ENCODE measurements at places on chromosomes 12 and 14.

- no peak overlapping the region for H3K4me3 ChIP-seq
- H3K36me3 ChIP-seq = no peaks in the 10 kb centered on the region
- H3K27me3 ChIP-seq = no peaks in the 10 kb centered on the region
- no peak overlapping the region for H3K27ac ChIP-seq
Observed at GRCh38 chr12:92107094-92107493, 38.6 kb downstream of the BTG1 start.

DNA sequence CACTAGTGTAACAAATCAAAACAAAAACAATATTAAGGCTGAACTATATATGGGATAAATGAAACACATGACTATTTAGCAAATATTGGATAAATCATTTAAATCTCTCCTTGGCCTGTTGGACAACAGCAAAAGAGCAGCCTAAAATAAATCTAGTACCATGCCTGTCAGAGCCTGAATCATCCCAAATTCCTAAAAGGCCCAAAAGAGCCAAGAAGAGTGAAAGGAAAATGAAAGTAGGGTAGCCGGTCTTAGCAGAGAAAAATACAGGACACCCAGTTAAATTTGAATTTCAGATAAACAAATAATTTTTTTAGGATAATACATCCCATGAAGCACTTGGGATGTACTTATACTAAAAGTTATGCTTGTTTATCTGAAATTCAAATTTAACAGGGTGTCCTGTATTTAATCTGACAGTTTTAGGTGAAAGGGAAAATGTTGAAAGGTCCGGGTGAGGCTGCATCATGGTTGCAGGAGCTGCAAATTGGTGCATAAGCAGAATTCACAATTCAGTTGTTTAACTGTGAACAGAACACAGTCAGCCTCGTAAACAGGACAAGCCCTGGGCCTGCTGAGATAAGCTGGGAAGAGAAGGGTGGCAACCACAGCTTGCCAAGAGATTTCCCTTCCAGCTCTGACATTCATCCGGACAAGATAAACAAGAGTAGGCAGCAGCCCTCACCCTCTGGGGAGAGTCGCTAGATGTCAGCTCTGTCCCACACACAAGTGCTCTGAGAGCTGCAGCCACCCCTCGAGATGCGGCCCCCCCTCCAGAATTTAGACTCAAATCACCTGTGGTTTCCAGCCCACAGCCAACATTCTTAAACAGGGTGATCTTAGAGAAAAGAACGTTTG is 30.3 kb downstream of the DMAC2L start:
- DNase-seq = peak; percentile 56
- peaks cover 4% of the 10 kb centered on the region for H3K27me3 ChIP-seq
- no peak overlapping the region for H3K27ac ChIP-seq

GRCh38 chr12:108967869-108968540 is 52.9 kb downstream of the SVOP start:
- no peaks in the 10 kb centered on the region for H3K36me3 ChIP-seq
- H3K4me3 ChIP-seq = no peak overlapping the region
- DNase-seq = no peak
- H3K27me3 ChIP-seq = peaks cover 5% of the 10 kb centered on the region
- H3K27ac ChIP-seq = no peak overlapping the region

GRCh38 chr14:61477712-61478462 is 156.5 kb downstream of the PRKCH start:
- peaks cover 48% of the 10 kb centered on the region for H3K36me3 ChIP-seq
- peak; percentile 70 for DNase-seq
- peaks cover 94% of the 10 kb centered on the region for H3K4me1 ChIP-seq

GRCh38 chr14:92617581-92617980 is 104.0 kb downstream of the RIN3 start:
- no peak for DNase-seq
- H3K36me3 ChIP-seq = peaks cover 9% of the 10 kb centered on the region
- H3K4me3 ChIP-seq = no peak overlapping the region
